Foreskin keratinocyte (primary cell): ENCODE measurements at places on chromosomes 16 and 17. TPM values are rescaled to one million over a fixed set of nuclear protein-coding genes. Genes with fewer than 3 reads are reported as not detected.

The NPIPA8 gene
- 8.4 TPM in 1 of 2 replicates, not detected in the other for total RNA-seq

The GAS7 gene
- 0.04 and 0.10 TPM in 2 replicates for total RNA-seq

DNA sequence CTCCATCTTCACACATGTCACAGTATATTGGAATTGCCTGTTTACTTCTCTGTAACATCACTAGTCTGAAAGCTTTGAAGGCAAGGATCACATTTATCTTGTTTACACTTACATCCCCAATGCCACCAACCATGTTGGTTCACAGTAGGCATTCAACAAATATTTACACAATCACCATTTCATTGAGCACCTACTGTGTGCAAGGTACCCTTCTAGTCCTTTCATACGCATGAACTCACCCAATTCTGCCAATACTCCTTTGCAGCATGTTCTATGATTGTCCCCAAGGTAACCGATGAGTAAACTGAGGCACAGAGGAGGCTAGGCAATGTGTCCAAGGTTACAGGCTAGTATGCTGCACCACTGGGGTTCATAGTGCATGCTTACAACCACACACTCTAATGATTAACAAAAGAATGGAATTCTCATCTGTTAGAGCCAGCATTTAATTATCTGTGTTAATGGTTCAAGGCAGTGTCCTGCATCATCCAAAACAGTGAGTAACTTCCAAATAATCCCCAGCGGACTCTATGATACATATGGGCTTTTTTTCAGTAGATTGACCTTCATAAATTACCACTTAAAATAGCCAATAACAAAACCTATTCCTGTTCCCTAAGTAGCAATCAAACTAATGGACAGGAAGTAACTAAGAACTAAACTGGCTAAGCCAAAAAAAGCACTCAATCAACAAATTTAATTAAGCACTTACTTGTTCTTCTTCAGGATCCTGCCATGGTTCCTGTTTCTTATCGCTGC, 364.5 kb upstream of the XYLT1 start:
- DNase-seq, result no peak

DNA sequence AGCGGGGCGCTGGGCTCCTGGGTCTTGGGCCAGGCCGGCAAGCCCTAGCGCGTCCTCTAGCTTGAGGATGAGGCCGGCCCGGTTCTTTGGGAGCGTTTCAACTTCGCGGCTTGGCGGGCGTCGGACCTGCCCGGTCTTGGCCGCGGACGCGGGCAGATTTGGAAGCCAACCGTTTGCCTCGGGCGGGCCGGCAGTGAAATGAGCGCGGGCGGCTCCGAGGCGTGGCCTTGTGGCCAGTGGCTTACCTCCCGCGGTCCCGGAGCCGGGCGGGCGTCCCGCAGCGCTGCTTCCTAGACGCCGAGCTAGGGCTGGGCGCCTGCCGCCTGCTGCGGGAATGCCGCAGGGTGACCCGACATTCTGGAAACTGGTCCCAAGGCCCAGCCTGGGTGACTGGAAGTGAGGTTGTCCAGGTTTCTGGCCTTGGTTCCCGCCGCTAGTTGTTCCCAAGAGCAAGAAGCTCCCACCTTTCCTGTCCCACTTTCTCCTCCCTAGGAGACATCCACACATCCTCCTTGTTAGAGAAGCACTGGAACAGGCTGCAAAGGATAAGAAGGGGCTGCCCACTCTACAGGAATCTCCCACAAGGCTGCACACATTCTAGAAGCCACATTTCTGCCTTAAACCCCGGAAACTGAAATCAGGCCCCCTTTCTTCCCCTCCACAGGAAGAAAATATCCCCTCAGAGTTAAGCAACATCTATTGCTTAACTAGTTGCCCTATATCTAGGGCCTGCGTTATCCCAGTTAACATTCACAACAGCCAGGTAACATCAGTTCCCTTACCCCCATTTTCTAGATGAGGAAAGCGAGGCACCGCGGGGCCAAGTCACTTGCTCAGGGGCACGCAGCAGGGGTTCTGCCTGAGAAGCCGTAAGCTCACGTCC, 4.5 kb upstream of the CBX8 start:
- no peak for DNase-seq

DNA sequence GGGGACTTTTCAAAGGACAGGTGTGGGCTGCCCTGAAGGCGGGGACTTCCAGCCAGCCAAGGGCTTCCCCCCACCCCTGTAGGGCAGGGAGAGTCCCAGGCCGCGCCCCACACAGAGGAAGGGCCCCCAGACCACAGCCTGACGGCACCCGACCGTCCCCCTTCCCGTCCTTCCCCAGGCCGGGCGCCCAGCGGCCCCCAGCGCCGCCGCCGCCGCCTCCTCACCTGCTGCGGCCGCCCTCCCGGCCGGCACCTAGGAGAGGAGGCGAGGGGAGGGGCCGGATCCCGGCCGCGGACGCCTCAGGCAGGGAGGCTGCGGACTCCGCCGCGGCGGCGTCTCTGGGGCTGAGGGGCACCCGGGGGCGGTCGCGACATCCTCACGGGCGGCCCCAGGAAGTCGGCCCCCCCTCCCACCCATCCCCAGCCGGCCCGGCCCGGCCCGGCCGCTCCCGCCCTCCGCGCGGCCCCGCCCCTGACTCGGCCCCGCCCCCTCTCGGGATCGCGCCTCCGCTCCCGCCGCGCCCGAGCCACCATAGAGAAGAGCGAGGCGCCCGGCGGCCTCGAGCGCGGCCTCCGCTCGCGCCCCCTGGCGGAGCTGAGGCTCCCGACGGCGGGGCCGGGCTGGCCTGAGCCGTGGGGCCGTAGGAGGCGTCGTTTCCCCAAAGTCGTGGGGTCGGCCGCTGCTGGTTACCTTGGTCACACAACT, 25.5 kb upstream of the RFFL start:
- DNase-seq, result no peak

- DNase-seq, result peak; percentile 41
Measured at GRCh38 chr16:84617041-84617790, 662 bp downstream of the COTL1 start.

GRCh38 chr16:81547194-81547938, 102.8 kb downstream of the CMIP start:
- DNase-seq, result no peak

The ANKFN1 gene
- not detected in 2 replicates for total RNA-seq

- DNase-seq, result peak; percentile 28
Measured at GRCh38 chr17:67891481-67892119, 66.3 kb downstream of the BPTF start.

GRCh38 chr16:87956365-87957231, 5.4 kb downstream of the BANP start:
- no peak for DNase-seq
